Thyroid gland (tissue), 4 donors: ENCODE measurements at places on chromosomes 5 and 9.

DNA sequence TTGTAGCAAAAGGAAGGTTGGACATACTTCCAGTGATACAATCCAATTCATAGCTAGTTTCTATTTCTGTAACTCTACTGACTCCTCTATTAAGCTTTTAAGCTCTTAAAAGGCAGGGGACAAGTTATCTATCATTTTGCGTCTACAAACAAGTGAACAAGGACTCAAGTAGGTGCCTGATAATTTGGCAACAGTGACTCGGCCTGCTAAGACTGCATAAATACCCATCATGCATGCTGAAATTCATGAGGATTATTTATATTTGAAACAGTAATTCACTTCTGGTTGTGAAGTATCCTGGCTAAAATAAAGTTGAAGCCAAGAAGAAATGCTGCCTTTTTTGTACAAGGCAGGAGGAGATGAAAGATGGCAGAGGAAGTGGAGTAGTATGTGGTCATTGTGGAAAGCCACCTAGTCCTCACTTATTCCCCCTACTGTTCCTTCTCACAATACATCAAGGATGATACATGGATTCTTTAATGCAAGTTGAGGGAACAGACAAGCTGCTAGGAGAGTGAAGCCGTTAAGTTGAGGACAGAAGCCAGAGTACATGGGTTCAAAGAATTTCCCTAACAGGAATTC is 74.0 kb downstream of the MRPS27 start:
- no peak for DNase-seq

DNA sequence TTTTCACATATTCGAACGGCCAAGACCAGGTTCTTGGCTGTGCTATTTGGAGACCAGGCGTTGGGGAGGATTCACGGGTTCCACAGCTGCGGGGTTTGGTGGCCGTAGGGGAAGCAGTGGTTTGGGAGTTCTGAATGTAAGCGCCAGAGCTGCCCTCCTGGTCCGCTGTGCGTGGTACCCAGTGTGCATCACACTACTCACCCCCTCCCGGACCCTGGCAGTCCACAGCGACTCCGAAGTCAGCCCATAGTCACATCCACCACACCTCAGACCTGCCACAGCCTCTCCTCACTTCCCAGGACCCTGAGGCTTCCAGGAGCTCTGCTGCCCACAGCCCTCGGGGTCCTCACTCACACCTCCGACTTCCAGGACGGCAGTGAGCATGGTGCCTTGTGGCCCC is 26.8 kb downstream of the AMBP start:
- no peak for DNase-seq

DNA sequence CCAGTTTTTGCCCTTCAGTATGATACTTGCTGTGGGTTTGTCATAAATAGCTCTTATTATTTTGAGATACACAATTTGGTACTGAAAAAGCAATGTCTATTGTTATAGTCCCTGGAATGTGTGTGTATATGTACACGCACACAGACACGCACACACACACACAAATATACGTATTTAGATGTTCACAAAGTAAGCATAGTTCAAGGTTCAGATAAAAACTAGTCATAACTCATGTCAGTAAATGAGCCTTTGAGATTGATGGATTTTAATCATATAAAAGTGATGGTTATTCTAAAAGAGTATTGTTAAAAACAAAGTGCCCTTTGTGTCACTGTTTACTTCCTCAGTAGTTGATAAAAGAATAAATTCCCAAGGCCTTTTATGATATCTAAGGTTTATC is 147.3 kb downstream of the PARP8 start:
- DNase-seq, result no peak

DNA sequence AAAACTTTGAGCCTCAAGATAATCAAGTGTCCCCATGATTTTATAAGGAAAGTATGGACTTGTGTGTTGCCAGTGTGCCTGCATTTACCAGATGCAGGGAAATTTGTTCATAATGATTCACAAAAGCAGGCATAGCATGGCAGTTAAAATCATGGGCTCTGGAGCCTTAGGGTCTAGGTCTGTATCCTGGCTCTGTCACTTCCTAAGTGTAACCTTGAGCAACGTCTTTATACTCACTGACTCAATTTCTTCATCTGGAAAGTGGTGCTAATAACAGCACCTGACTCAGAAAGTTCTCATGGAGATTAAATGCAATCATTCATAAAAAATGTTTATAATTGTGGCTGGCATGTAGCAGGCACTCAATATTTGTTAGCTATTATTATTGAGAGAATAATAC is 234.9 kb downstream of the SAXO1 start:
- DNase-seq, result no peak

DNA sequence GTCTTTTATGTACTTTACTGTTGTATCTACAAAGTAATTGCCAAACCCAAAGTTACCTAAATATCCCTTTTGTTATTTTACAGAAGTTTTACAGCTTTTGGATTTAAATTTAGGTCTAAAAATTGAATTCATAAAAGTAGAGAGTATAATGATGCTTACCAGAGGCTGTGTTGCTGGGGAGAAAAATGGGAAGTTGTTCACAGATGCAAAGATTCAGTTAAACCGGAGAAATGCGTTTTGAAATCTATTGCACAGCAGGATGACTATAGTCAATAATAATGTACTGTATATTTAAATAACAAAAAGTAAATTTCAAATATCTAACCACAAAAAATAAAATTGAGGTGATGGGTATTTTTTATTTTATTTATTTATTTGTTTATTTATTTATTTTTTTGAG is 2.6 kb upstream of the ANKRD18A start:
- DNase-seq, result no peak

DNA sequence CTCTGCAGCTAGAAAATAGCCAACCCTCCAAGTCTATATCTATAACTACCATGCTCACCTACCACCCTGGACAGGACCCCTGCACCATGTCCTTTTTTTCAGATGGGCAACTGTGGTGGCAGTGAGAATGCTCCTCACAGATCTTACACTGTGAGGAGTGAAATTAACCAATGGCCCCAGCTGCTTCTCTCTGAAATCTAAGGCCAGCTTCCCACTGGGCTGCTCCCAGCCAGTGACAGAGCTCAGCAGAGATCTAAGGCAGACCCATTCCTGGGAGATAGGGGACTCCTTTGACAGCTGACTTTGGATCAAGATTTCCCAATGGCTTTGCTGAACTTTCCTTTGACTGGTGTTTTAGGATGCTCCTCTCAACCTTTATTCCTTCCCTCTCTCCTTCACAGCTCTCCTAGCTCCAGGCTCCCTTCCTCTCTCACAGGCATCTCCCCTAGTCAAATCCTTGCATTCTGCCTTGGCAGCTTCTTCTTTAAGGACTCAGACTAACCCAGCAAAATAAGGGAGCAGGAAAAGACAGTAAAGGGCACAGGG is 1.6 kb upstream of the ARAP3 start:
- DNase-seq, result no peak

DNA sequence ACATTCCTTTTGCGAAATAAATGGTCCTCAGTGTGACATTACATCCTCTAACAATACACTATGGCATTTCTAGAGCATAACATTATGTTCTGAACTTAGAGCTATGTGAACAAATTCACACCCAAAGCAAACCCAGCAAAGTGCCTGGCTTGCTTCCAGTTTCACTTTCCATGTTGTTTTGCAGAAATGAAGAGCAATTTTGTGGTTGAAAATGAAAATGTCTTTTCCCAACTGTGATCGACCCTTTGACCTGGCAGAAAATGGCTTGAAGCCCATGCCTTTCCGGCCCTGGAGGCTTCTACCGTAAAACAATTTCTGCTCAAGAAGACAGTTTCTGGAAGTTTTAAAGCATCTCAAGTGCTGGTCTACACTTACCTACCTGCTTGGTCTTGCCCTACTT is 344.7 kb upstream of the RGMB start:
- DNase-seq, result peak; percentile 5

GRCh38 chr5:43556857-43557542 is at the start of gene PAIP1:
Gene PAIP1 (minus strand): TSS chr5:43557077. CDS start chr5:43556846, 231 bp downstream.
- peak; percentile 79 for DNase-seq

DNA sequence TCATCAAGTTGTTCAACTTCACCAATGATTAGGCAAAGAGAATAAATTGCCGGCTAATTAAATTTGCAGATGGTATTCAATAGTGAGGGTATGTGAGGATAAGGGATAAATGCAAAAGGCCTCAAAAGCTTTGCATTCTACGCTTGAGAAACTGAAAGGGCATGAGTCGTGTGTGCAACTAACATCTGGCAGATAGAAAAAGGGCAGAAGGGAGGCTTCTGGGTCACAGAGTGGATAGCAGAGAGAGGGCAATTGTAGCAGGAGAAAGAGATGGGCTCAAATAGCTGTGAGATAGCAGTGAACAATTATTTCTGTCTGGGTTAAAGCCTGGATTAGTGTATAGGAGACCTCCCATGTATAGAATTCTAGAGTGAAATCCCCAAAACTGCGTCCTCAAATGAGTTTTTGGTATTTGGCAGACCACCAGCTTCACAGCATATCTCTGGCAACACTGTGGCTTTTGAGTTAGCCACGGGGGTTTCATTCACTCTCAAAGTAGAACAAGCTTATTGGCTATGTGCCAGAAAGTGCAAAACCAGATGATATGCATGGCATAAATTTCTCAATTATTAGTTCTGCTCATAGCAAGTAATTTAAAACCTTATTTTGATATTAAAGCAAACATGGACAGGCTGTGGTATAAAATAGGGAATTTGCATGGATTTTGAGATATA is 586.3 kb downstream of the BRINP1 start:
- DNase-seq, result no peak

GRCh38 chr9:136665704-136666371 is 3.1 kb downstream of the EGFL7 start:
- DNase-seq, result no peak

DNA sequence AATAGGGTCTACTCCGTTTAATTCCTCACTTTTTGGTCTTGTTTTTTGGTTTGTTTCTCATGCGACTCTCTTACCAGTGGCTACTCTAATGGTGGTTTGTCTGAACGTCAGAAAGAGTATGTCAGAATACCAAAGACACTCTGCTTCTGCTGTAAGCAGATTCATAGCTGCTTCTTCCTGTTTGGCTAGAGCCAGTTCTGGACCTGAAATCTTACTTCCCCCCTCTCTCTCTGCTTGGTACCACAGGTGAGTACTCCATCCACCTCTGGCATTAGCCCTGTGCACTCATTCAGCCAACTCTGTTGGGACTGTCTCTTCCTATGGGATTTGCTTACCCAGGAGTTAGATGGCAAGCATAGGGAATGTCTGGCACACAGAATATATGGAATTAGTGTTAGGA is 6.6 kb downstream of the ZCCHC7 start:
- DNase-seq, result no peak

DNA sequence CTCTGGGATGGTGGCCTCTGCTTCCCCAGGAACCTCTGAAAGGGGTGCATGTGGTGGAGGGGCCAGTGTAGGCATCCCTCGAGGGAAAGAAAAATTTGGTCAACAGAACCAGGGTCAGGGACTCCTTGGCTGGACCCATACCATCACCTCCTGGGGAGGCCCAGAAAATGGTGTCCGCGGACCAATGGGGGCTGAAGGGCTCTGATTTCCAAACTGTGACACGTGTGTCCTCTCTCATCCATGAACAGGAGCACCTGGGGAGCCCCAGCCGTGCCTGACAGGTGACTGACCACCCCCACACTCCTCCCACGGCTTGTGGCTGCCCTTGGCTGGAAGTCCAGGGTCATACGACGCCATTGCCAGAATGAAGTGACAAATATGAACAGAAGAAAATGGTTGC is 3.9 kb downstream of the FCN2 start:
- no peak for DNase-seq

- DNase-seq, result no peak
Observed at GRCh38 chr5:137960141-137960540, 70.9 kb downstream of the PKD2L2 start.

GRCh38 chr5:161233553-161233952 is 313.0 kb downstream of the GABRB2 start:
- no peak for DNase-seq

DNA sequence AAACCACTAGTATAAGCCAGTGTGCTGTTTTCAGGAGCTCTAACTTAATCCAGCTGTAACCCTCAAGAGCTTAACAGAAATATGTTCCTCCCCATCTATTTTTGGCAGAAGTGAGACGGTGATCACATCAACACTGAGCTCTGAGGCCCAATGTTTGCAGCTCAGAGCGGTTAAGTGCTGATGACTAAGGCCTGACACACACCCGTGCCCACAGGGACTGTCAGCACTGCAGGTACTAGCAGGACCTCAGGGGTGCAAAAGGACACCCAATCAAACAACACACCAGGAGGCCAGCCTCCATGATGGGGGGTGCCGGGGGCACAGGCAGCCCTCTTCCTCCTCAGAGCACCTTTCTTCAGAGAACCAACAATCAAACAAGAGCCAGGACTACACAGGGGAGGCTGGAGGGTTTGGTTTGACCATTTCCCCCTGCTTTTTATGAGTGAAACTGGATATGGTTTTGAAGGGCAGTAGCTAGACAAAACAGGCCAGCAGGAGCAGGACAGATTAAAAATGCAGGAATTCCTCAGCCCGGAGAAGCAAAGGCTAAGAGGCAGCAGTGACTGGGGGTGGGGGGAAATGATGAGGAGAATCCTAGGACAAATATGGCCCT is 61.3 kb downstream of the RAPGEF1 start:
- DNase-seq, result peak; percentile 72

DNA sequence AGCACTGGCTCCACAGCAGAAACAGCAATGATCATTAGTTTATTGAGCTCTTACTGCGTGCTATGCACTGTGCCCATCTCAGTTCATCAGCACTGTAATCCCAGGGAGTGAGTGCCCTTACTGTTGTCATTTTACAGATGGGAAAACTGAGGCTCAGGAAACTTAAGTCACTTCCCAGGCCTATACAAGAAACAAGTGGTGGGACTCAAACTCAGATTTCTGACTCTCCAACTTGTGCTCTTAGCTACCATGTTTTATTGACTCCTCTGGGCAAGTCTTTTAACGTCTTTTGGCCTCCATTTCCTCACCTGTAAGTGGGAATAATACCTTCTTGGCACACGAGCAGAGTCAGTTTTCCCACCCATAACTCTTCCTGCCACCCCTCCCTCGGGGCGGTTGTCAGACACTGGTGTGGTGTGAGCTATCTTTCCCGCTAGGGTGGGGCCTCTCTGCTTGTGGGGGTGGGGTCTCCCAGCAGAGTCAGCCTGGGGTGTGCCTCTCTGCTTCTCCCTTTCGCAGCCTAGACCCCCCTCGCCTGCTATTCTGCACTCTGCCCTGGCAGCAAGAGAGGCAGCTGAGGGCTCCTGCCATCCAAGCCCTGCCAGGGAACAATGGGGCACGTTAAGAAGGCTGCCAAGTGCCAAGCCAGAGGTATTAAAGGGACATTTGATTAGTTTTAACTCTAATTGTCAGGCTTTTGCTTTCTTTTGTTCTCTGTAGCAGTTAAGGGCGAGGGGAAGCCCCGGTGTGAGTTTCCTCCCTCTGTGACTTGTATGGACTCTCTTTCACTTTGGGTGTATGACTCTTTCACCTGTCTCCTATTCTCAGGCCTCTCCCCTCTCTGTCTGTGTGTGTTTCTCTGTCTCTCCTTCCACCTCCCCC is 12.1 kb downstream of the GALNT10 start:
- DNase-seq, result peak; percentile 44
